Tibial nerve (tissue), 4 donors: ENCODE measurements at places on chromosomes 4 and X.
A peak's percentile ranks its signal among the peaks of the same experiment; 100 is the strongest.

DNA sequence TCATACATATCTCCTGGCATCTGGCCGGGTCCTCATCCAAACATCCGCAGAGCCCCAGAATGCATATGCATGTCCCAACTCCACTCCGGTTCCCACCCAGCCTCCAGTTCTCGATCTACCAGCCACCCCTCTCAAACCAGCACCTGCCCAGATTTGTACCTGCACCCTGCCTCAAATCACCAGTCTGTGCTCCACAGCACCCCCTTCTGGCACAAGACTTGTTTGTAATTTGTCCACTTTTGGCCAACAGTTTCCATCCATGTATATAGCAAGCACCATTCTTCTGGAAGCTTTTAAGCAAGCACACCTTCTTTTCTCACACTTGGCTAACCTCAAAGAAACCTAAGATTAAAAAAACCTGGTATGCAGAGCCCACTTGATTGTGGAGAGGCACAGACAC lies 644.1 kb downstream of the MID1IP1 start:
- no peak for DNase-seq

DNA sequence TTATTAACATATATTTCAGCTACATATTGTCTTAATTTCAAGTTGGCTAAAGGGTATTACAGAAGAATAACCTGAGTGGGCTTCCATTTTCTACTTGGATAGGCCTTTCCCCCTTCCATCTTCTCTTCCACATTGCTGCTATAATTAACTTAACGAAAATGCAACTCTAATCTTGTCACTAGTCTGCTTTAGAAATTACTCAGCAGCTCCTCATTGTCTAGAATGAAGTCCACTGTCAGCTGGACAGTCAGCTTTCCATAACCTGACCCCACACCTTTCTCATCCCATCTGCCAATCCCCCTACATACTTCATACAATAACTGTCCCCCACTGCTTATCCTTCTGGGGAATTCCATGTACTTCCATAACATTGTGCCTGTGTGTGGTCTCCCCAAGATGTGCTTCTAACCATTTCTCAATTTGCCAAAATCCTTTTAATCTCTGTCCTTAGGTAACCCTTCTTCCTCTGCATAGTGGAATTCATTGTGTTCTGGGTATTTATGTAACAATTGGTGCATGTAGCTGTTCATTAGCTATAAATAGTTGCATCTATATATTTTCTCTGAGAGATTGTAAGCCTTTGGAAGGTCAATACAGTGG lies 4.8 kb downstream of the MND1 start:
- DNase-seq = no peak

DNA sequence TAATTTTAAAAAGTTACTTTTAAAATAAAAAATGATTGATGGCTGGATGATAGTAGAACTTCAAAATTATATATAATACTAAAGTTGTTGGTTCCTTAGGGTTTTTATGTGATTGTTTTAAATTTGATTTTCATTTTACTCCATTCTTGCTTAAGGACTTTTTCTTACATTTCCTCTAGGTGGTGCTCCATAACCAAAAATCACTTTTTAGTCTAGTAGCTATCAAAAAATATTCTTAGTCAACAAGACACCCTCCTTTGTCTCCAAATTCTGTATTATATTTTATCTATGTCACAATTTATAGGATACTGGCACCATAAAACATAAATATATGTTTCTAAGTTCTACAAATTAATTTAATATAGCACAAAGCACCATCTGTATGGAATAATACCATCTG lies 67.2 kb upstream of the BRWD3 start:
- DNase-seq = no peak

DNA sequence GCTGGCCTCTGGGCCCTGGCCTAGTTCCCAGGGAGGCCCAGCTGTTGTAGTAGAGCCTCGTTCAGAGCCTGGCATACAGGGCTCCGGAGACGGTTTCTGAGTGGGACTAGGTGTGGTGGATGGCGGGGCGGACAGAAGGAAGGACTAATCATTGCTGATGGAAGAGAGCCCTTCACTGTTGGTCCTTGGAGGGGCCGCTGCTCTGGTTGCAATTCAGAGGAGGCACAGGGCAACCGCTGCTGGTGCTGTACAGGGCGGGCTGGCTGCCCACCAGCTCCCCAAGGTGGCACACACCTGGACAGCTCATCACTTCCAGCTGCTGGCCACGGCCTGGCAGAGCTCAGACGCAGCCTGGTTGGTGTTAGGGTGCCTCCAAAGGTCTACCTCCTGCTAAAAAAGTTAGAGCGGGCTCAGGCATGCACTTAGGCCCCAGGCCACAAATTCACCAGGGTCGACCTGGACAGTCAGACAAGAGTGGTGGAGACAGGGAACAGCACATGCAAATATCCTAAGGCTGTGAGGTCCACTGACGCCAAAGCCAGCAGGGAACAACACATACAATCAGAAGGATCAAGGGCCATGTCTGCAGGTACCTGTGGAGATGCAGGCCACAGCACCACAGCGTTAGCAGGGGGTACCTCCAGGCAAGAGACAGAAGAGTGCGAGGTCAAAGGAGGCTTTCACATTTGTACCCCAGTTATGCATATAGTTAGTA lies 7.5 kb upstream of the RNF4 start:
- no peak for DNase-seq

DNA sequence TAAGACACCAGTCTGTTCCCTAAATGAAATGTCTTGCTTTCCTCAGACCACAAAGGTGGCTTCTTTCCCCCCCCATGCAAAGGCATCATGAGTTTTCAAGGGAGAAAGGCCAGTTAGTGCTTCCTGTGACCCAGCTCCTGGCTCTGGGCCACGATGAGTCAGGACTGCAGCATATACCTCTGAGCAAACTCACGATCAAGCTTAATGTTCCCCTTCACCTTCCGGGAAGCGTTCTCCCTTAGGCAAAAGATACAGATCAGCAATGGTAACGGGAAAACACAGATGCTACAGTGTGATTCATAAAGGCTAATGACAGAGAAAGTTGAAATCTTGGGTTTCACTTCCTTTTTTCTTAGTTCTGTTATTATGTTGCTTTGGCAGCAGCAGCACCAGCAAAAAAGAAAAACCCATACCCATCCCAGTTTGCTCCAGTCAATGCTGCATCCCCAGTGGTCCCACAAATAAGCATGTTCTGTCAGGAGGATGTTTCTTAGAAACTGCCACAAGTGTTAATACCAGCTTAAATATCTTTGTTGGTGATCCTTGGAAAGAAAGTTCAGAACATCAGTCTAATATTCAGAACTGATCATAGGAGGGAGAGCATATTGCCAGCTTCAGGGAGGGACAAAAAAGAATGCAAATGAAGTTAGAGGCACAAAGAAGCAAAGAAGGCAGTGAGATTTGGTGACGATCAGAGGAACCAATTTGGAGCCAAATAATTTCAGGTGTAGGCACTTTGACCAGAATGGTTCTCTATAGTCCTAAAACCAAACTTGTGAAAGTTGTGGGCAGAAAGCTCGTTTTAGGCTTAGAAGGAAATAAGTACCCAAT lies 41.2 kb downstream of the LONRF3 start:
- peak; percentile 11 for DNase-seq

DNA sequence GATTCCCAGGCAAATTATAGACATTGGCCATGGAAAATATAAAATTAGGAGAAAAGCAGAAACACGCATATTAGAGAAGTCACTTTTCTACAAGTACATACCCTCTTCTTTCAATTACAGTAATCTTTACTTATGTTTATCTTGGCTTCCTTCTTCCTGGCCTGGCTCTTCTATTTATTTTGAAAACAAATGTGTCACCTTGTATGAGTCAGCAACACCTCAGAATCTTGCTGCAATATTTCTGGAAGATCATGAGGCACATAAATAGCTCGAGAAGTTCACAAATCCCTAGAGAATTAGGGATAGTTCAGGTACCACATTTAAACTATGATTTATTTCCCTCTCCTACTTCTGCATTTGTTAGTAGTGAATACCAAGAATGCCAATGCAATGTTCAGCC lies 124.6 kb downstream of the ANOS1 start:
- DNase-seq = no peak

- DNase-seq = no peak
These were observed 37.8 kb downstream of the ADD1 start for GRCh38 chr4:2881431-2881830.

- no peak for DNase-seq
These were observed at the start of gene XKRX for GRCh38 chrX:100928660-100929613. Gene XKRX, minus strand, starts transcription at chrX:100928917. Its CDS starts 613 bp downstream, at chrX:100928304.

DNA sequence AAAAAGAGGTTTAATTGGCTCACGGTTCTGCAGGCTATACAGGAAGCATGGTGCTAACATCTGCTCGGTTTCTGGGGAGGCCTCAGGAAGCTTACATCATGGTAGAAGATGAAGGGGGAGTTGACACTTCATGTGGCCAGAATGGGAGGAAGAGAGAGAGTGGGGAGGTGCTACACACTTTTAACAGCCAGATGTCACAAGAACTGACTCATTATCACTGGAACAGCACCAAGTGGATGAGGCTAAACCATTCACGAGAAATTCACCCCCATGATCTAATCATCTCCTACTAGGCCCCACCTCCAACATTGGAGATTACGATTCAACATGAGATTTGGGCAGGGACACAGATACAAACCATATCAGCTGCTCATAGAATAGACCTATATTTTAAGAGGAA lies 255.8 kb downstream of the OPHN1 start:
- no peak for DNase-seq

GRCh38 chr4:140252141-140252741 lies 98.3 kb upstream of the MAML3 start:
- DNase-seq = no peak

DNA sequence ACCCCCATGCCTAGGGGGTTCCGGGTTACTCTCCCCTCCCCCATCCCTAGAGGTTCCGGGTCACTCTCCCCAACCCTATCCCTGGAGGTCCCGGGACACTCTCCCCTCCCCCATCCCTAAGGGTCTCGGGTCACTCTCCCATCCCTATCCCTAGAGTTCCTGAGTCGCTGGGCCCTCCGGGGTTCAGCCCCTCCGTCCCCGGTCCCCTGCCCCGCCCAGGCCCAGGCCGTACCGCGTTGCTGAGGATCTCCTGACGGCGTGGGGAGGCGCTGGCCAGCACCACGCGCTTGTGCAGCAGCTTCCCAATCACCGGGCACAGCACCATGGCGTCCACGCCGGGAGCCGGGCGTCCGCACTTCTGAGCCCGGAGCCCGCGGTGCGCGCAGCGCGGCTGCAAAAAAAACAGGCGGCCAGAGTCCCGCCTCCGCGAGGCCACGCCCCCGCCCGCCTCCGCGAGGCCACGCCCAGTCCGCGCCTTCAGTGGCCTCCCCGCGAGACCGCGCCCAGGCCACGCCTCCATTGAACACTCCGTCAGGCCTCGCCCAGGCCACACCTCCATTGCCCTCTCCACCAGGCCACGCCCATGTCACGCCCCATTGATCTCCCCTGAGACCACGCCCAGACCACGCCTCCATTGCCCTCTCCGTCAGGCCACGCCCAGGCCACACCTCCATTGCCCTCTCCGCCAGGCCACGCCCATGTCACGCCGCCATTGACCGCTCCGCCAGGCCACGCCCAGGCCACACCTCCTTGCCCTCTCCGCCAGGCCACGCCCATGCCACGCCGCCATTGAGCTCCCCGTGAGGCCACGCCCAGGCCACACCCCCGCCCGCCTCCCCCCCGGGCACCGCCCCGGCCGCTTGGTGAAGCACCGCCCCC lies at the start of gene ASMTL:
ASMTL (minus strand) TSS at position 394 of the 879 bp plus-strand sequence; CDS start at position 325, 69 bp downstream.
- peak; percentile 100 for DNase-seq

DNA sequence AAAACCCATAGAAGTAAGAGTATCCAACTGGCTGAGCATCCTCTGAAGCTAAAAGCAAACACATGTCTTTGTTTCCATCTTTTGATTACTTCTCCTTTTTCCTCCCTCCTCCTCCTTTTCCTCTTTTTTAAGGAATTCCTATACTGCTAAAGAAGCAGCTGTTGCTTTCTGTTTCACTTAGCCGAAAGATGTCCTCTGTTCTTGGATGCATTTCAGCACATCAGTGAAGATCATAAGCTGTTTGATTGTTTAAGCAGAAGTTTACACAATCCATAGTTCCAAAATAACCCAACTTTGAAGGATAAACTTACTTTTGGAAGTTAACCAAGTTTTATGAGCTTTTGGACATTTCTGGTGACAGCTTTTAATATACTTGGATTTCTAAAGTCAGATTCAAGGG lies 55.1 kb upstream of the TNIP3 start:
- DNase-seq = no peak

DNA sequence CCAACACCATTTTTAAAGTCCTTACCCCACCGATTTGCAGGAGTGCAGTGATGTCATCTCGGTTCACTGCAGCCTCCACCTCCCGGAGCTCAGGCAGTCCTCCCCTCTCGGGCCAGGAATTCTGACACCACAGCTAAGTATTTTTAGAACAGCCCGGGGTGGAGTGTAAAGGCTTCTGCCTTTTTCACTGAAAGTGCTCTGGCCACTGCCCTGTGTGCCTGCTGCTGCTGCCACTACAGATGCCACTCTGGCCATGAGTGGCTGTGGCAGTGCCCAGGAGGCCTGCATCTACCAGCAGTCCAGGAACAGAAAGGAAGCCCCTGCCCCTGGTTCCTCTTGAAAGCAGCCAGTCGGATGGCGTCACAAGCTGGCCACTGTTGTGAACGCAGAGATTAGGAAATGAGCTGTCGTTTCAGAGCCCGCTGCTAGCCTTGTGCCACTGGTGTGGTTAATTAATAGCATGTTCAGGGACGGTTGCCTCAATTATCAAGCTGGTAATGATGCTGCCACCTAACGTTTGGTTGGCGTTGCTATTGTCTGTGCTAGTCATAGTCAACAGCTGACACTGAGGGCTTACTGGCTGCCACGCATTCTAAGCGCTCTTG lies 23.6 kb upstream of the TBC1D14 start:
- DNase-seq = peak; percentile 45

DNA sequence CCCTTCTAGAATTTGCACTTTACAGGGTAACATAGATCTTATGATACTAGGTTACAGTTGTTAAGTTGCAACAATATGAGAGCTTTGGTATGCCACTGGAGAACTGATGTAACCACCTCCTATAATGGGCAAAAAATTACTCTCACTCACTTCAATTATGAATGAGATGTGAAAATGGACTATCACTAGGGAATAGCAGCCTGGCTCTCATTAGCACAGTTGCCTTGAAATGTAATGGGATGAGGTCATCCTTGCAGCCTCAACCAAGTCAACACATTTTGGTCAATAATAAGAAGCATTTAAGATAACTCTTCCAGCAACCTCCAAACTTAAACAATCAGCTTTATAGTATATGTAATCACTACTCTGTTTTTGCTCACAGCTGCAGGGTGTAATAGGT lies 69.4 kb downstream of the TBC1D9 start:
- no peak for DNase-seq

DNA sequence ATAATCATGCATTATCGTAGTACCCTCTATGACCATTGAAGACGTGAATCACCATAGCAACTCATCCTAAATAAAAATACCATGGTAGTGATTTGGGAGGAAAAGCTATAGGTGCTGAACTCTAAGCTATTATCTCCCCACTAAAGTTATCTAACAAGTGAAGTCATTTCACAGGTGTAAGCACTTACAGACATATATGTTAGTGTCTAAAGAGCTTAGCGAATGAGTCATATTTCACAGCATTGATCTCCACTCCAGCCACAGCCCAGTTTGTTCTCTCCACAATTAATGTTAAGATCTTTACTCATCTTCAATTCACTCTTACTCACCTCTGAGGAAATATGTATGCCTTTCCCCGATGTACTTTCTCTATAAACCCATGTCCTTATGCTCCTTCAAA lies 57.0 kb downstream of the DCAF8L1 start:
- no peak for DNase-seq
